ENCODE measurements at places on chromosomes 7 and 10.

DNA sequence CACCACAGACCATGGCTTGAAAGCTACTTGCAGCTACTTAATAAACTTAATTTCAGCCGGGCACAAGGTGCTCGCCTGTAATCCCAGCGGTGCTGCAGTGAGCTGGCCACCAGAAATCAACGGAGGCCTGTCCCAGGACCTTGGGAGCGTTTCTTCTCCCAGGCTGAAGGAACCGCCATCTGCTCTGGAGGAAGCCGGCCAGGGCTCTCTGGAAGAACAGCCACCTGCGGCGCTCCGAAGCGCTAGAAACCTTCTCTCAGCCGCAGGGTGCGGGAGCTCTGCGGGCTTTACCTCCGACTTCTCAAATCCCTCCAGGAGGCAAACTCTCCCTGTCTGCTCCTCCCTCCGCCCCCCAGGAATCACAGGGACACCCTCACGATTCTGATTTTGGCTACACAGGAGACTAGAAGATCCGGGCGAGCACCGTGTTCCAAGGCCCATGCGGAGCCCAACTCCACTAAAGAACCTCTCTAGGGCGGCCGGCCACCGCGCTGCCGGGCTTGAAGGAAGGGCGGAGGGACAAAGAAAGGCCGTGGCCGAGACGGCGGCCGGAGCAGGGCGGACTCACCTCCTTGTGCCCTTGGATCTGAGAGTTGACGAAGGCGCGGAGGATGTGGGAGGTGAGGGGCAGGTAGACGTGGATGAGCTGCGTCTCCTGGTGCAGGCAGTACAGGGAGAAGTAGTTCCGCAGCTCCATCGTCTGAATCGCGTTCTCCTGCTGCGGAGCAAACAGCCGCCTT is 14.4 kb downstream of the NUDT1 start:
- DNase-seq: no peak

DNA sequence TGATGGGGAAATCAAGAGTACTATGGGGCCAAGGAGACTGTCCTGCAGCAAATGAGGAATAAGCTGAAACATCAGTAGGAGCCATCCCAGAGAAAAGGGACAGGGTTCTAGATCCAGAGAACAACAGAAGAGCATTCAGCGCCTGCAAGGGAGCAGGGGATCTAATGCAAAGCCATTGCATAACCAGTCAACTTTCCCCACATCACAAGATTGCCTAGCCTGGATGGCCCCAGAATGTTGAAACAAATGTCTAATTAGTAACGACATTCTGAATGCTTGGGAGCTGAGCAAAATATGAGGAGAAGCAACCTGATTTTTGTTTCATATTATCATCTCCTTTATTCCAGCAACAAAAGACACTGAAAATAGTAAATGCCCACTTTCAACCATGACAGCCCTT is 2.7 kb upstream of the MPP7 start:
- DNase-seq: no peak

DNA sequence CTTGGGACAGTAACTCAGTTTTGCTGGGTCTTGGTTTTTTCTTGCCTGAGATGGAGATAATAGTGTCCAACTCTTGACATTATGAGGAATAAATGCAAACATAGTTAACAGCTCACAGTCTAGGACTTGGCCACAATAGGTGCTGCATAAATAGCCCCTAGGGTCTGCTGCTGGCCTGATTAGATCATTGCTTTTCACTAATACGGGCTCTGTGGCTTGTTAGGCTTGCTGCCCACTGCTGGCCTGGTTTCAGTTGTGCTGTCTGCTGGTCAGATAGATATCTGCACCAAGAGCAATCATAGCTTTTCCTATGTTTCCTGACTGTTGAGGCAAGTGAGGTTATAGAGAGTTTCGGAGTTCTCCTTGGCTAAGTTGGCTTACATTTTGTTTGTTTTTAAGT is 246.1 kb downstream of the DNAJB9 start:
- DNase-seq: no peak

GRCh38 chr7:82017334-82017943 is 247.6 kb upstream of the HGF start:
- no peak for DNase-seq

GRCh38 chr7:165661-166337 is 26.6 kb upstream of the FAM20C start:
- DNase-seq: no peak

- no peak for DNase-seq
These were observed 145.9 kb downstream of the ARID5B start for GRCh38 chr10:62047228-62047892.

DNA sequence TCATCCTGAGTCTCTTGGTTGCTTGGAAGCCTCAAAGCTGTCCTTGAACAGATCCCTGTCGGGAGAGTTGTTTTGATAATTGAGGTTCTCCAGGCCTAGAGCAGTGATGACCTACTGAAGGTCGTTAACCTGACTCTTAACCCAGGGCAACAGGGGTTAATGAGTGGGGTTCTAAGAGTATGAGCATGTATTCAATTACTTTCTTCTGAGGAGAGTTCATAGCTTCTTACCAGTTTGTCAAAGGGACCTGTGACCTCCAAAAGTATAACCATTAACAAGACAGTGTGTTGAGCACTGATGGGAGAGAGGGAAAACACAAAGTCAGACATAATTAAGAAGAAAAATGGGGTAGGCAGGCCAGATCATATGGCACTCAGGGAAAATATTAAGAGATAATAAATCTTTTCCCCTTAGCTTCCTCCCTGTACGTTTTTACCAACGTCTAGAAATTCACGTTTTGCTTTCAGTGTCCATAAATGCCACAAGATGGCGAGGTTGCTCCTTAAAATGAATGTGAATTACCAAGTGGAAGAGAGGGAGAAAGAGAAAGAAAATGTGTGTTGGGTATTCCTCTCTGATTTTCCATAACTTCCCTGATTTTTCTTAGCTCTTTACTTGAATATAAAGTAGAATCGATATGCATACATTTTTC is 97.6 kb downstream of the SUGCT start:
- DNase-seq: no peak

DNA sequence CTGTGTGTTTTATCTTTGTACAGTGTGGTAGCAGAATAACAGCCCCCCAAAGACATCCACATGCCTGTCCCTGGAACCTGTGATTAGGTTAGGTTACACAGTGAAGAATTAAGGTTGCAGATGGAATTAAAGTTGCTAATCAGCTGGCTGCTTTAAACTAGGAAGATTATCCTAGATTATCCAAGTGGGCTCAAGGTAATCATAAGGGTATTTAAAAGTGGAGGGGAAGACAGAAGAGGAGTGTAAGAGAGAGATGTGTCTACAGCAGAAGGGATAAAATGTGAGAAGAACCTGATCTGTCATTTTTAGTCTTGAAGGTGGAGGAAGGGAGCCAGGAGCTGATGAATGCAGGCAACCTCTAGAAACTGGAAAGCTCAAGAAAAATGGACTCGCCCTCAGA is 117.6 kb downstream of the ARHGAP22 start:
- DNase-seq: no peak

All from stimulated activated CD8-positive, alpha-beta memory T cell treated with anti-CD3 and anti-CD28 coated beads, Interleukin-15, amount 100 ng/mL, for 1 hour (primary cell).